ENCODE measurements at places on chromosomes 12 and 14.

DNA sequence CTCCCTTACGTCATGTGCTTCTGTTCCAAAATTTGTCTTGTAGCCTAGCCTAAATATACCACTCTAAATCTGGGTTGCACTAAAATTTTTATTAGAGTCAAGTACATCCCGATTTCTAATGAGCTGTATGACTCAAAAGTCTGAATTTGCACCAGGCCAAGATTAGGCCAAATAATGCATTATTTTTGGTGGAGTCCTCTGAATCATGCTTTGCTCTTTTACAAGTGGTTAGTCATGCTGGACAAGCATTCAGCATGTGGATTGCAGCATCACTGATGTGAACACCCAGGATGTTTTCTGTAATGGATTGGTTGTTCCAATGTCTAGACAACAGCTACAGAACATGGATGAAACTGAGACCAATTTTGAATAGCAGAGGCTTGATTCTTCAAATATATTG lies 23.7 kb downstream of the HEBP1 start:
- no peak for DNase-seq

DNA sequence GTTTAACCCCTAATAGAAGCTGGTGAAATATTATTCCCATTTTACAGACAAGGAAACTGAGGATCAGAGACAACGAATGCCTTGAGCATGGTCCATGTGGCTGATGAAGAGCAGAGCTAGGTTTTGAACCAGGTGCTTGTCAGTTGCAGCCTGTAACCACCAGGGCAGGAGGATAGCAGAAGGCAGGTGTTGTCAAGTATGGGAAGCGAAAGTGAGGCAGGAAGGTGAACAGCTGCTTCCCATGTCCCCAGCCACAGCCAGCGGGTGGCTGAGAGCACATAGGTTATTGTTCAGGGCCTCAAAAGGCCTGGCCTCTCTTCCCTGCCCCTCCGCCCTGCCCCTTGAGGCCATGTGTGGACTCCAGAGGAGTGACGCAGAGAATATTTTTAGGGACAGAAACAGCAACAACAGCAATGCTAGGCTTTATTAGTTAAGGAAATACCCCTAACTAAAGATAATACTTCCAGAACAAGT lies 39.6 kb downstream of the IQSEC3 start:
- peak; percentile 39 for DNase-seq

GRCh38 chr12:123200414-123200813 lies 32.5 kb downstream of the MPHOSPH9 start:
- no peak for DNase-seq

- DNase-seq, result no peak
Measured at GRCh38 chr12:108310489-108310888, 28.6 kb downstream of the CMKLR1 start.

GRCh38 chr14:65229748-65230728 lies 127.7 kb upstream of the MAX start:
- peak; percentile 10 for DNase-seq

DNA sequence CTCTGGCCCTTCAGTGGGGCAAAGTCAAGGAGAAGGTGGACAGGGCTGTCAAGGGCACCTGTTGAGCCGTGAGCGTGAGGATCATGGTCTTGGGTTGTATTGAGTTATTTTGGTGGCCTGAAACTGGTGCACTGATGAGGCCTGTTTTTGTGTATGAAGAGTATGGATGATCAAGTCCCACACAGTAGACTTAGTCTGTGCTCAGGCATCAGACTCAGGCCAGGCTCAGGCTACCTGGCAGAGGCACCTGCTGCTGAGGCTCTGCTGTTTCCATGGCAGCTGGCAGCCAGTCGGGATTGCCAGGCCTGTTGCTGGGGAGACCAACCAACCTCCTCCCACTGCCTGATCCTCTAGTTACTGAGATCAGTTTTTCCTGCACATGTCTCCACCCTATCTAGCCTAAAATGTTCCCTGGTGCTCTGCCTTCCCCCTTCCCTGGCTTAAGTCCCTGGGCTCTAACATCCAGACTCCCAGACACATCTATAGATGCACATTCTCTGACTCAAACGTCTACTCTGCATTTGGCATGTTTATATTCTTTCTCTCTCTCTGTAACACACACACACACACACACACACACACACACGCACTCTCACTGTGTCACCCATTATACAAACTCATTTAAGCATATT lies 5.1 kb downstream of the JPH4 start:
- DNase-seq, result no peak

DNA sequence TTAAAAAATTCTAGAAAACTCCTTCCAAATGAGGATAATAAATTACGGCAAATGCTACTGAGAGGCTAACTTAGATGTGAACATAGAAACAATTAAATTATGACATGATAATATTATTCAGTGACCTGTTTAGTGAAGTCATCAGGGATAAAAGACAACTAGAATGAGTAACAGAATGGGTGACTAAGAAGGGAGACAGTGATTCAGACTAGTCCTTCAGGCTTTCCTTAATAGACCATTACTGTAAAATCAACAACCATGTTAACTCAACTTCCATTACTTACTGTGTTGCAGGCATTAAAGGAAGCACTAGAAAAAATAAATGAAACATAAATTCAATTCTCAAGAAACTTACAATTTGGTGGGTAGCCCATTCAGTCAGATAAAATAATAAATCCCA lies 543.9 kb upstream of the LRFN5 start:
- DNase-seq, result no peak

DNA sequence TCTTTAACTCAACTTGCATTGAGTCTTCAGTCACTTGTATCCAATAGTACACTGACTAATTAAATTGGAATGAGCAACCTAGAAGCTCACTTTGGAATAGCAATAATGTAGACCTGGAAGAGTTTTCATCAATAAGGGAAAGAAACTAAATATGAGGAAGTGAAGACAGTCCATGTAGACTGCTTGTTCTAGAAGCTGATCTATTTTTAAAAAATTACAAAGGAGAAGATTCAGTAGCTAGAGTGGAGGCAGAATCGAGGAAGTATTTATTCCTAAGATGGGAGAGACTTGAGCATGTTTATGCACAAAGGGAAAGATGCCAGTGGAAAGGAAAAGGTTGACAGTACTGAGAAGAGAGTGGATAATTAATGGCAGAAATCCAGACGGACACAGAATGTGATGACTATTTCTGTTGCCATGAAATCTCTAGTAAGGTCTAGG lies 156.3 kb upstream of the PDE3A start:
- DNase-seq, result no peak

DNA sequence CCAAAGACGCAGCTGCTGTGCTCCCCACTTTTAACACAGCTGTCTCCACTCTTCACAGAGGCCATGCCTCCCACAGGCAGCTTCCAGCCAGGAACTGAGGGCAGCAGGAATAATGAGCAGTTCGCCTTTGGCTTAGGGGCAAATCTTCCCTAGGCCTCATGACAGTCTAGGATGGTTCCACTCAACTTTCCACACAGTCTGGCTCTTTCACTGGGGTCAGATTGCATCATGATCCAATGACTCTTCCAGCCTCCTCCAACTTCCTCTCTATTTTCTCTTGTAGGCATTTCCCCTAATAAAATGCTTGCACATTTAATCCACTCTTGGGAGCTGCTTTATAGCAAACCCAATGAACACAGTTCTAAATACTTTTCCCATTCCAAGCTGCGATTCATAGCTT lies 271.6 kb upstream of the ATP2B1 start:
- no peak for DNase-seq

DNA sequence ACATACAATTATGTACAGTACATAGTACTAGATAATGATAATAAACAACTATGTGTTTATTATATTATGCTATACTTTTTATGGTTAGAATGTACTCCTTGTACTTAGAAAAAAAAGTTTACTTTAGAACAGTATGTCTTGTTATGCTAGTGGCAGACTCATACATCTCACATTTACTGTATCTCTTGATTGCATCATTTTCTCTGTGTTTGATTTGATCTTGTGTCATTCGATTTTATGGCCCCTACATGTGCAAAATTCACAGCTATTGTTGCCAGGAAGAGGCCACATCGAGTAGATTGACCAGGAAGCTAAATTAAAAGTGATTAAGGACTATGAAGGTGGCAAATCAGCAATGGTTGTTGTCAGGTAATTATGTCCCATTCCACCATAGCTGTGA lies 153.0 kb downstream of the PCNX1 start:
- no peak for DNase-seq

DNA sequence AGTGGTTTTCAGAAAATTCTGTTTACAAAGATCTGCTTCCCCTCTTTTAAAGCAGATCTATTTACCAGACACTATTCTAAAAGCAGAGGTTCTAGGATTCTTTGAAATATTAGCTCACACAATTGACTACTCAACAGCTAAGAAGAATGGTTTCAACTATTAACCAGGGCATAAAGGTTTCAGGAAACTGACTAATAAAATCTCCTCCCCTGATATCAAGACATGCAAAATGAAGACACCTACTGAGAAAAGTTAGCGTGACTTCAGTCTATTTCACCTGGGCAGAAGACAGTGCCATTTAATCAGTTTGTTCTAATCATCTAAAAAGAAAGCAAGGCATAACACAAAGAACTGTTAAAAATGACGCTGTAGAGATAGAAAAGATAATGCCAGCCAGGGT lies 22.2 kb downstream of the DAD1 start:
- no peak for DNase-seq

- DNase-seq, result no peak
Measured at GRCh38 chr14:54537651-54538050, 27.9 kb downstream of the CGRRF1 start.

GRCh38 chr12:125128439-125129178 lies 63.4 kb downstream of the AACS start:
- DNase-seq, result no peak

DNA sequence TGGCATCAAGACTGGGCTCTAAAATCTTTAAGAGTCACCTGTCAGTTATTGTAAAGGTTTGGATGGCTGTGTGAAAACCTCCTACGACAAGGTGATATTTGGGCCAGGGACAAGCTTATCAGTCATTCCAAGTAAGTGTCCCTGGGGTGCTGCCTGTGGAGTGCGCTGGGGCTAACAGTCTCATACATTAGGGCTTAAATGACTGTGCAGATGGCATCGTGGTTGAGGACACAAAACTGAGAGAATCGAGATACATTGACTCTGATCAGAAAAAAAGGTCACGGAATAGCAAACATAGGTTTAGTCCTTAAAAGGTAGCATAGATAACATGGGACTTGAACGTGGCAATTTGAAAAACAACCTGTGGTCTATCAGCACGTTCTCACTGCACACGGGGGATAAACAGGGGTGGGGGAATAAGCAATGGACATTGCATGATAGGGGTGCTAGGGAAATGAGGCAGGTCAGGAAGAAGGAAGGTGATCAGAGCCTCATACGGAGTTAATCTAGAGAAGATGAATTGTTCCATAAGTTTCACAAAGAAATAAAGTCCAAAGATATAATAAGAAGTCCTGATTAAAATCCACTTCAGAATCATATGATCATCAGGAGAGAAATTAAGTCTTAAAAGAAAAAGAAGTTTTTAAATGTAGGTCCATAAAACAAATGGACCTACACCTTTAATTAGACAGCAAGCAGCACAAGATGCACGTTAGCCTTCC lies 100.3 kb downstream of the DAD1 start:
- DNase-seq, result no peak

DNA sequence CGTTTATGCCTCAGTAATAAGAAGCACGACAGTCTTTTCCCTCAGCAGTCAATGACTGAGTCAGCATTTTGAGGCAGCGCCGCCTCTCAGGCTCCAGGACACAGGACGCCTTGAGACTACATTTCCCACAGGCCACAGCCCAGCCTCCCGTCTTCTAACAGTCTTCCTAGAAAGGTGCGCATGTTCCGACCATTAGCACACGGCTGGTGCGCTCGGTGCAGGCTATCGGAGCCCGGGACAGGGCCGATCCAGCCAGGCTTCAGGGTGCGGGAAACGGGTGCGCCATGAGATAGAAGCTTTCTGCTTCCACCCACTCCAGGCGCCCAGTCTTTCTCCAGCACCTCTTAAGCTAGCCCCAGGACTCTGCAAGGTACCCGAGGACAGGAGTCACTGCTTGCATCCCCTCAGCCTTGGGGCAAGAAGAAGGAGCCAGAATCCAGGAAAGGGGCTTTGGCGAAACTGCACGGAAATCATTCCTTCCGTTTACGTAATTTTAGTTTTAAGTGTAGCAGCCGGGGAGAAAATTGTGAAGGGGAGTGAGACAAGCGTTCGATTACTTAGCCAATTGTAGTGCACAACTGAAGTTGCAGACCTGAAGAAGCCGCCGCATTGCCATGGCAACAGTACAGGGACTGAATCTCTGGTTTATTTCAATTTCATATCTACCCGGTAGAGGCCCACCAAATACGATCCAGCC lies 54.0 kb downstream of the ZNF641 start:
- peak; percentile 56 for DNase-seq

DNA sequence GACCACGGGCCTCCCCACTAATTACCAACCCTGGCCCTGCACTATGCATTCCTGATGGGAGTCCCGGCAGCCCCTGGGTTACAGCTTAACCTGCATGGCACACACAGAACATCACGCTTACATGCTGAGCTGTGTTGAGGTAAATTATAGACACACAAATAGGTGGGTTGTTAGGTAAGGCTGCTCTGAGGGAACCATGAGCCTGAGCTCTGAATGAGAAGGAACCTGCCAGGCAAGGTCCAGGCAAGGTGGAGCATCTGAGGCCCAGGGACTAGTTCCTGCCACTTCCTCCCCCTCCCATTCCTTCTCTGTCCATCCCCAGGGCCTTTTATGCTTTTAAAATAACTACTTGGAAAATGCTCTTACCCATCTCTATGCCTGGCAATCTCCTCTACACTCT lies 82.7 kb upstream of the ESRRB start:
- DNase-seq, result no peak

DNA sequence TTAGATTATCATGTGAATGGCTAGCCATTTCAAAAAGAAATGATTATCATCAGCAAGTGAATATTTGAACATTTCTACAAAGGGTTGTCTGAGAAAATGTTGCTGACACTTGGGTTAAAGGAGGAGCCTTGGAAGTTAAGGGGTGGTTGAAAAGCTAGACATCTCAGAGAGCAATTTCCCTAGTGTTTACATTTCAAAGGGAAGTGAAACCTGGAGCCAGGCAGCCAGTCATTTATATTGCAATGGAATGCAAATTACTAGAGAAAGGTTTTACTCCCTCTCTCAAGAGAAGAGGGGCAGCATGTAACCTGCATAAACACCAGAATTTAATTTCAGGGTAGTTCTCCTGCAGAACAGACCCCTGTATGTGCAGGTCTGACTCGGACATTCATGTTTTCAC lies 279.0 kb downstream of the SLC16A7 start:
- no peak for DNase-seq

DNA sequence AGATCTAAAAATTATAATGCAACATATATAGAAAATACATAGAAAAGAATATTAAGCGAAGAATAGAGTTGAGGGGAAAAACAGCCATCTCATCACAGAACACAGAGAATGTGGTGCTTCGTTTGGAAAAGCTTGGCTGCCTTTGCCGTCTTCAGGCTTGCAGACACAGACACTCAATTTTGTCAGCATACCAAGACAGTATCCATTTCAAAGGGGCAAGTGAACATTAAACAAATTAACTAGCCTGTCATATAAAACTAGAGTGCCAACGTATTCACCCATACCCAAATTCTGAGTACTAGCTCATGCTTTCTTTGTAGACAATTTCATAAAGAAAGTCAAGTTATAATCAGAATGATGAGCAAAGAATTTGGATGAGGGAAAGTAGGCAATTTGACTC lies 40.5 kb downstream of the DMAC2L start:
- DNase-seq, result no peak

Data from endothelial cell (in vitro differentiated cells).